ENCODE measurements at places on chromosomes 3 and 15.

DNA sequence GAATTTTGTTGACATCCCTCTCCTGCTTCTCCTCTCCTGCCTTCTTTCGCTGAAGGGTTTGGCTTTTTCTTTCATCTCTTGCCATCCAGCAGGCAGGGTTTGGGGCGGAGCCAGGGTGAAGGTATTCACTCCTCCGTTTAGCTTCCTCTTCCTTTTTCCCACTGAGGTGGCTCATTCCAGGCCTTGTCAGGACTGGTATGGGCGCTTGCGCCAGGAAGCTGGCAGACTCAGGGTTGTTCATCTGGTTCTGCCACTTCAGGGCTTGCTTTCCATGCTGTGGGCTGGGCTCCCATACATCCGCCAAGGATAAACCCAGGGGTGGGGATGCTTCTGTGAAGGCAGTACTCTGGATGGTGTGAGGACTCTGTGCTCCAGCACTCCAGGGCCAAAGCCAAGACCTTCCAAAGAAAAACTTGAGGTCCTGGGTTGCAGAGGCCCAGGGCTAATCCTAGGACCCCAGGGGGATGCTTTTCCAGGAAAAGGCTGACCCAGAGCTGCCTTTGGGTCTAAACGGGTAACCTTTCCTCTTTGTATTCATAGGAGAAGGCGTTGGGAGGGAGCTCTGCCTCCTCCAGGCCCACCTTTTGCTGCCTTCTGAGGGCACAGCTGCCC is 7.7 kb upstream of the AMOTL2 start:
- no peak for ATAC-seq

GRCh38 chr3:195838714-195839113 is 27.0 kb upstream of the MUC4 start:
- ATAC-seq, result no peak

GRCh38 chr15:62165793-62166375 is 799 bp upstream of the C2CD4B start:
- ATAC-seq, result no peak

DNA sequence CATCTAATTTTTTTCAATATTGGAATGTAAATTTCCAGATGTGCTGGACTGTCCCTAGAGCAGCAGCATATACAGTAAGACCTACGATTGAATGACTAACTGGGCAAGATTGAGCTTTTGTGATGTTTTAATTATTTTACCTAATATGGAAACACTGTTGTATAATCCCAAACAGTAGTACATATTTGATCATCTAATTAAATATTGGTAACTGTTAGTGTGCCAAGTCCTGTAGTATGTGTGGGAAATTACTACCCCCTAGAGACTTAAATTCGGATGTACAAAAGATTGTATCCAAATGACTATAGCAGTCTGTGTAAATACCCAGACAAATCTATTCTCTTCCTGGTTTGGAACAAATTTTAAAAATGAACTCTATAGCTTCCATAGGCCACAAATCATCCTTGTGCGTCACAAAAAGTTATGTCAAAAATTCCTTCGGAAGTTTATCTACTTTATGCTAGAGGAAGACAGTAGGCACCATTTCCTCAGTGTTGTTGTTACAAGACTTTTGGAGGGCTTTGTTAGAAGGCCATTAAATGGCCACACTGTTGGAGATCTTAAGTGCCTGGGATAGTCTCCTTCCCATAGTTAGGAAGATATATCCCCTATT is 41.6 kb downstream of the NKIRAS1 start:
- ATAC-seq, result no peak

DNA sequence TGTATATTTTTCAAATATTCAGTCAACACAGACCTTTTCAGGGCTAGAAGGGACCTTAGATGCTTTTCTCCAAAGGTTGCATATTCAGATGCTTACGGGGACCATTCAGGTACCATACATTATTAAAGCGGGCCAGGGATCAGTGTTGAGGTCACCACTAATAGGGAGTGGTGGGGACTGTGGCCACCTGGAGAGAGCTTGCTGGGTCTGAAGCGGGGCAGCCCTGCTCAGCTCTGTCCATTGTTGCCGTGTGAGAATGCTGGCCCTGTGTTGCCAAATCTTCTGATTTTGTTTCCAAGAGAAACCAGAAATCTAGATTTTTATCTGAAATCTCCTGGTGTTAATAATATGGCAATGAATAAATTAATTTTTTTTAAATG is 23.7 kb downstream of the ABHD2 start:
- no peak for ATAC-seq

DNA sequence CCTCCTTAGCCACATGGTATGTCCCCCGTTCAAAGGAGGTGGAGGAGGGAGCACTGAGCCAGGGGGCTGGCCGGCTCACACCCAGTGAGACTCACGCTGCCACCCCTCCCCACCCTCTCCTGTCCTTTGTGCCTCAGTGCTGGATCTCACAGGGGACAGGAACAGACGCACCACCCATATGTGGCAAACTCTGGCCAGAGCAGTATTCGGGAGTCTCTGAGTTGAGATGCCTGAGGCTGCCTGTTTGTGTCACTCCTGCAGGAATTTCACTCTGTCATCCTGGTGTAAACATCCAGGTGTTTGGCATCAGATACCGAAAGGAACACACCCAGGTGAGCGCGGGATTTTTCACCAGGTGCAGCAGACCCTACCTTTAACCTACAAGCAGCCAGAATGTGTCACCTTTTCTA is 25.7 kb downstream of the RGMA start:
- ATAC-seq, result no peak

DNA sequence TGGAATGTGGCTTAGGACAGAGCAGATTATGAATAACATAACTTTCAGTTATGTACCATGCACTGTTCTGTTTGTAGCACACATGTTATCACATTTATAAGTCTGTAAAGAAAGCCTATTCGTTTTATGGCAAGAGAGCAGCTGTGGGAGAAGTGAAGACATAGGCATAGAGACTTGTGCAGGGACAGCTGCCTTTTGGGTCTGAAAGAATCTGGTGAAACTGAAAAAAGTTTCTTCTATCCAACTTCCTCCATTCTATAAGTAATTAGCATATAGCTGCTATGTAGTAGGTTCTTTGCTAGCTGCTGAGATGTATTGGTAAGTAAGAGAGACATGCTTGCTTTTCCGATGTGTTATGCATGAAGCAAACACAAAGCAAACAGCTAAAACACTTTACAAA is 1095.4 kb upstream of the CADM2 start:
- no peak for ATAC-seq

- no peak for ATAC-seq
Observed at GRCh38 chr3:171874251-171874681, 31.1 kb downstream of the TMEM212 start.

DNA sequence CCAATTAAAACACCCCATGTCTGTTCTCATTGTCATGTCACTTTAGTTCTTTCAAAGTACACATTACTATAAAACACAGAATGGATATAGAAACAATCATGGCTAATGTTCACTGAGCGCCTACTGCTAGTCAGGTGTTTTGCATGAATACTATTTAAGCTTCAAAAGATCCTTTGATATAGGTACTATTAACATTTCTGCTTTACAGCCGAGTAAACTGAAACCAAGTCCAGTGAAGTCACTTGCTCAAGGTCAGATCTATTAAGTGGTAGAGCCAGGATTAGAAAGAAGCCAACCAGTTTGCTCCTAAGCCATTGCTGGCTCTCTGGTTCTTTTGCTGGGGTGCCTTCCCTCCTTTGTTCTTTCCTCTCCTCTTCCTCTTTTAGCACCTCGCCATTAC is 32.4 kb upstream of the NMNAT3 start:
- ATAC-seq, result no peak

- ATAC-seq, result no peak
Observed at GRCh38 chr3:101466465-101467309, 46.3 kb downstream of the SENP7 start.
